ENCODE measurements at places on chromosomes 4 and X. TPM values are rescaled to one million over a fixed set of nuclear protein-coding genes. Genes with fewer than 3 reads are reported as not detected.

DNA sequence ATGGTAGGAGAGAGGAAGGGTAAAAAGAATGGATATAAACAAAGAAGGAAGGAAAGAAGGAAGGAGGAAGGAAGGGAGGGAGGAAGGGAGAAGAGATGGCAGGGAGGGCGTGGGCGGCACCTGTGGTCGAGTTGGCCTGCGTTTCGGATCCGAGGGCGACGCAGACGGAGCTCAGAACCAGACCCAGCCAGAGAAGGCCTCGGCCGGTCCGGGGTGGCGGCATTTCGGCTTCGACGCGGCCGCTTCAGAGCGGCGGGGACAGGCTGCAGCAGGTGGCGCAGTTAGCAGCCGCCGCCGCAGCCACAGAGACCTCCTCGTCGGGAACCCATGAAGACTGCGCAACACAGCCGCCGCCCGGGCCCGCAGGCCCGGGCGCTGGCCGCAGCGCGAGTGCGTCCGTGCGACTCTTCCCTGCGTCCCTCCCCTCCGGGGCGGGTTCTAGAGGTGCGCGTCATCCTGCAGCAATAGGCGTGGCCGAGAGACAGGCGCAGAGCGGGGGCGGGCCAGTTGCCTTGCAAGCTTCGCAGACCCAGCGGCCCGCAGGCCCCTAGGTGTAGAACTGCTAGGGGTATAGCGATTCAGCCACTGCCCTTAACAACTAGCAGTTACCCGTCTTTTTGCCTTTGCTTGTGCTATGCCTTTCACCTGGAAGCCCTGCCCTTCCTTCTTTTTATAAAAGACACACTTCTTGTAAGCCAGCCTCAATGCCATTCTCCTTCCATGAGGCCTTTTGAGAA lies at the start of gene IDS:
Gene IDS, minus strand, starts transcription at position 392 of the 737 bp plus-strand sequence. Its CDS starts 169 bp downstream, at position 223.
- peak; percentile 83 for DNase-seq

- no peak for DNase-seq
Measured at GRCh38 chrX:71301195-71301924, at the start of gene ITGB1BP2. Gene ITGB1BP2 (plus strand): TSS chrX:71301750. CDS start chrX:71301807, 57 bp downstream.

GRCh38 chr4:40502934-40503333 lies 126.7 kb downstream of the RBM47 start:
- DNase-seq, result no peak

CSAG3 gene
- total RNA-seq, result not detected

MORC4 gene
- total RNA-seq, result 10.4 TPM
